ENCODE measurements at places on chromosomes 6 and 20.
A peak's percentile ranks its signal among the peaks of the same experiment; 100 is the strongest.

DNA sequence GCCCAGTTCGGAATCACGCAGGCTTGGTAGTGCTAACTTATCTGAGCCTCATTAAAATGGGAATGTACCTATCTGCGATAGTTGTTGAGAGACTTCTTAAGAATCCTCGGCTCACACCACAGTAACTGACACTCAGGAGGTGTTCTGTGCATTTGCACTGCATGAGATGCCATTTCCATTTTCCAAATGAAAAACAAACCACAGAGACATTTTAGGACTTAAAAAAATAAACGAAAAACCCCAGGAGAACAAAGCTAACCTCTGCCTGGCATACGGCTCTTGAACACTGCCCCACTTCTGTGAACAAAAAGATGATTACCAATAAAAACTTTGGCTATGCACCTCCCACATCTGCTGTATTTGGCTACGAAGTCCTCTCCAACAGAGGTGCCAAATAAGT is 37.6 kb downstream of the BEND3 start:
- DNase-seq: no peak

GRCh38 chr6:128305228-128305627 is 215.2 kb downstream of the PTPRK start:
- DNase-seq: no peak

DNA sequence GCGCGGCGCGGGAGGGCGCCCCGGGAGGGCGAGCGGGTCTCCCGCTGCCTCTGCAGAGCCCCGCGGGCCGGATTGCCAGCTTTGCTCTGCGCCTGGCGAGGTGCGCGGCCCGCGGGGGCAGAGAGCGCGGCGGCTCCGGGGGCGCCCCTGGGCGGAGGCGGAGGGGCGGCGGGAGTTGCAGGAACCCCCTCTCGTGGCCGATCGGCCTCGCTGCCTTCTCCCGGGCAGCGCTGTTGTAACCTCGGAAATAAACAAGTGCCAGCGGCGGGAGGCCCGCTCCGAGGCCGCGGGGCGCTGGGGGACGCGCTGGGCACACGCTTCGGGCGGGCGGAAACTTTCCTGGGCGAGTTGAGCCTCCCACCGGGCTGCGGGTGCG is 1.2 kb downstream of the CDH4 start:
- no peak for DNase-seq

GRCh38 chr6:104325341-104326172 is 534.2 kb downstream of the HACE1 start:
- DNase-seq: no peak

DNA sequence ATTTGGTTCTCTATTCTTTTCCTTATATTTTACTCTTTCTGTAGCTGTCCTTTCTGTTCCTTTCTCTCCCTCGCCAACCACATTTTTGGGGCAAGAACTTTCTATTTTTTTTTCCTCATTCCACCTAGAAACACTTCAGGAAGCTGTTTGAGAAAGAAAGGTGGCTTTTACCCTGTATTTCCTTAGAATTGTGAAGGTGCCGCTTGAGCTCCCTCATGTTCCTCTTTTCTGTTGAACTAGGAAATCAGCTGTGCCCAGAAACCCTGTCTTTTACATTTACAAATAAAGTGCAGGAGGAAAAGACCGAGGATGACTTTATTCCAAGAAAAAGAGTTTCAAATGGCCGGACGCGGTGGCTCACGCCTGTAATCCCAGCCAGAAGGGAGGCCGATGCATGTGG is 38.2 kb downstream of the OR2B2 start:
- no peak for DNase-seq

DNA sequence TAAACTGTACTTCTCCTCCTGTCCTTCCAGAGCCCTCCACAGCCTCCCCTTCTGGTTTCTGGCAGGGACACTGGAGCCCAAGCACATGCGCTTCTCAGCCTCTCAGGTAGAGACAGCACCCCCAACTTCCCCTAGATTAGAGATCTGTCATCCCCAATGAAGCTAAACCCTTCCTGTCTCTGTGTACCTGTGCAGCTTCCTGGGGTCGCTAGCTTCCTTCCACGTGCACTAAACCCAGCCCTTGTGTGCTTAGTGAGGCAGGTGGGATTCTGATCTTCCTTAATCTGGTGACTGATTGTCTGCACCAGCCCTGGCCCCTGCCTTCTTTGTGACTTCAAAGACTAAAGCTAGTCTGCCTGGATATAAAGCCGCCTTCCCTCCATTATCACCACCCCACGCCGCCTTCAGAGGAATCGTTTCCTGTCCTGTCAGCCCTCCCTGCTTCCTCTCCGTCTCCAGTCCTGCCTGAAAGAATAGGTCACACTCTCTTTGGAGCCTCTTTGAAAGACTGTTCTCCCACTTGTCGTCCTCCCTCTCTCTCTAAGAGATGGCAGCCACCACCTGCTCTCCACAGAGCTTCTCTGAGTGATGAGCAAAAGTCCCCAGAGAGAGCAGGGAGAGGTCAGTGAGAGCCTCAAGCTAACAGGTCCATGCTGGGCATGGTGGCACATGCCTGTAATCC is 27.5 kb downstream of the CAPN11 start:
- DNase-seq: no peak

- no peak for DNase-seq
Observed at GRCh38 chr6:80209430-80209829, 103.0 kb downstream of the BCKDHB start.

DNA sequence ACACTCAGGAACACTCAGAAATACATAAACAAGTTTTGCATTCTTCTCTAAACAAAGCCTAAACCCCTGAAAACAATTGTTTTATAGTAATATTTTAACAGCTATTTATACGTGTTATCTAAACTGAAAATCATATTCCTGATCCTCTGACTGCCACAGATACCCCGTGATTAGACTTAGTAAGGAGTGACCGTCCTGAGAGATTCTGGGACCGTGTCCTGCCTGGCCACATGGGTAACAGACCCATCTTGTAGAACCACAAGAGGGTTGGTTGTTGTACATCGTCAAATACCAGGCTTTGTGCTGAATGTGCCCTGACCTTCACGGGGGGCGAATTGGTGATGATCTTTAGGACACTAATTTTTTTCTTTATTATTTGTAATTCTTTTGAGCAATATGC is 214.4 kb downstream of the TMEM242 start:
- DNase-seq: no peak

- no peak for DNase-seq
Observed at GRCh38 chr20:62012631-62013030, 53.0 kb downstream of the TAF4 start.

- DNase-seq: no peak
Observed at GRCh38 chr20:62133051-62133845, 9.9 kb downstream of the PSMA7 start.

DNA sequence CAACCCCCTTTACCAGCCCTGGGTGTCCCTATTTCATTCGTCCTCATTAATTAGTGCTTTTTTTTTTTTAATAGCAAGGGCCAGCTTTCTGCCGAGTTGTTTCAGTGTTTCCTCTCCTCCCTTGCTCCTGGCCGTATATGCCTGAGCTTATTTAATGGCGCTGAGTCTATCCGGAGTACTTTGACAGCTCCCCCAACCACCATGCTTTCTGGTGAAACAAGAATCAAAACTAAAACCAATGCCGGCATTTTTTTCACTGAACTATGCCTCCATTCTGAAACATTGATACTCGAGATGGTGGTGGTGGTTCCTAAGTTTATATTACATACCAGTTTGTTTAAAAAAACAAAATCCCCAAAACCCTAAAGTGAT is 1.2 kb downstream of the DCBLD1 start:
- no peak for DNase-seq

DNA sequence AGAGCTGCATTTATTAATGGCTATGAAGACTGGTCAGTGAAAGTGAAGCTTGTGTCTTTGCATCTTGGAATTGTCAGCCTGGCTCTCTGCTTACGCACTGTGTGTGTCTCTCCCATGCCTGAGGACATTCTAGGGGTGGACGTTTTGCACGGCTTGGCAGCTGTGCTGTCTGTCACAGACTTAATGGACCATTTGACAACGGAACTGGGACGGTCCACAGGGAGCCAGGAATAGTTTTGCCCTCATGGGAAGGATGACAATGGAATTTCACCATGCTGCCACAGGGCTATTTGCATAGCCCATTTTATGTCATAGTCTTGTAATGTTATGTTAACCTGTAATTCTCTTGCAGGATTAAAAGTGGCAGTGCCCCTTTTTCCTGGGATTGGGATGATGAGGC is 44.7 kb downstream of the OR2B6 start:
- DNase-seq: no peak

- no peak for DNase-seq
Observed at GRCh38 chr6:168093071-168093505, 14.1 kb upstream of the FRMD1 start.

- no peak for DNase-seq
Observed at GRCh38 chr20:11891077-11891775, 26.5 kb upstream of the BTBD3 start.

DNA sequence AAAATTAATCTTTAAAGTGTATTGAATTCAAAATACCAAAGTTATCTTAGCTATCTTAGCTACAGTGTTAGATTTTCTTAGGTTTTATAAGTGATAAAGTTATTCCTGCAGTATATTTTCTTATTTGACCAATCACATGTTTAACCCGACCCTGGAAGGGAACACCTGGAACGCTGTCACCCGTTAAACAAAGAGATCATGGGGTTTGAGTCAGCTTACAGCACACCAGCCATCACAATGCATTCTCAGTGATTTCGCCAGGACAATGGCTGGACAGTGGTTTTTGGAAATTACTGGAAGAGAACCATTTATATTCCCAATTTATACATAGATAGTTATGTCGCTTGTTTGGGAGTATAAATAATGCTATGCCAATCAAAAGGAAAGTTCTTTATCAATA is 10.5 kb downstream of the C6orf118 start:
- DNase-seq: no peak

- DNase-seq: peak; percentile 15
Observed at GRCh38 chr6:169529931-169530751, 171.7 kb downstream of the WDR27 start.

- DNase-seq: no peak
Observed at GRCh38 chr20:62671765-62672164, 29.5 kb downstream of the SLCO4A1 start.

- DNase-seq: no peak
Observed at GRCh38 chr6:112407101-112407590, 60.0 kb downstream of the RFPL4B start.

DNA sequence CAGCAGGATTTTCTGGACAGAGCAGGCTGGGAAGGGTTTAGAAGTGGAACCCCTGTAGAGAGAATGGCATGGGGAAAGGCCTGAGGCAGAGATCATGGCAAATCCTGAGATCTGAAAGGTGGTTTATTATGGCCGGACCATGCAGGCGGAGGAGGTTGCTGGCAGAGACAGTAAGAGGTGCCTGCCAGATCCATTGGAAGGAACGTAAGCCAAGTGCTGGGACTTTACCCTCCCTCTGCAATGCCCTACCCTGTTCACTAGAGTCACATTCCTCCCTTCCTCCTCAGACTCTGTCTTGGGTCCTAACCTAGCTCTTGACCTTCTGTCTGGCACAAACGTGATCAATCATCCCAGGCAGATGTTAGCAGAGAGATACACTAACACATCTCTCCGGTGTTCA is 66.4 kb upstream of the SLC22A23 start:
- DNase-seq: no peak

- no peak for DNase-seq
Observed at GRCh38 chr6:15243910-15244619, 1.8 kb upstream of the JARID2 start.

GRCh38 chr6:69631552-69632346 is 165.1 kb downstream of the LMBRD1 start:
- DNase-seq: no peak

DNA sequence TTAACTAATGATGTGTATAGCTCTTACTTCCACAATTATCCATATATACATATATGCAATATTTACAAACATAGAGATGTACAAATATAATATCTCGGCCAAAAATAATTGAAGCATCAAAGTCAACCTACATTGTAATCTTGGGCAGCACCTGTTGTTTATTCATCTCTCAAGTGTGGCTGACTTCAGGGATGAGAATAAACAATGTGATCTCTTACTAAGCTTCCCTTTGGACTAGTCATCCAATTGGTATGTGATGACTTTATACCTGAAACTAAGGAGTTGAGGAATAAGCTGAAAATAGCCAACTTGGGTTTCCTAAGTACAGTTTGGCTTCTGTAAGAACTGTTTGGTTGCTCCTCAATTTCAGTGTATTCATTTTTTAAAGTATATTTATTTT is 256.6 kb downstream of the KHDC1L start:
- DNase-seq: no peak

DNA sequence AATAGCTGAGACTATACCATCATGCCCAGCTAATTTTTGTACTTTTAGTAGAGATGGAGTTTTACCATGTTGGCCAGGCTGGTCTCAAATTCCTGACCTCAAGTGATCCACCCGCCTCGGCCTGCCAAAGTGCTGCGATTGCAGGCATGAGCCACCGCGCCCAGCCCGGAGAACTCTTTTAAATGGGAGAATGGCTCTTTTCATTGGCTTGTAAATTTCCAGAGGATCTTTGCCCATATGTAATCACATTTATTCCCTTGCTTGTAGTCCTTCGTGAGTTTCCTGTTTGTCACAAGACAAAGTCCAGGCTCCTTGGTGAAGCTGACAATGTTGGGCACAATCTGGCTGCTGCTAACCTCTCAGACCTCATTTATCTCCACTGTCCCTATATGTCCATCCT is 135.1 kb downstream of the CEP57L1 start:
- DNase-seq: no peak

GRCh38 chr6:16375843-16376242 is 137.5 kb downstream of the GMPR start:
- DNase-seq: no peak

- DNase-seq: no peak
Observed at GRCh38 chr20:57650756-57651483, 30.7 kb upstream of the ZBP1 start.

DNA sequence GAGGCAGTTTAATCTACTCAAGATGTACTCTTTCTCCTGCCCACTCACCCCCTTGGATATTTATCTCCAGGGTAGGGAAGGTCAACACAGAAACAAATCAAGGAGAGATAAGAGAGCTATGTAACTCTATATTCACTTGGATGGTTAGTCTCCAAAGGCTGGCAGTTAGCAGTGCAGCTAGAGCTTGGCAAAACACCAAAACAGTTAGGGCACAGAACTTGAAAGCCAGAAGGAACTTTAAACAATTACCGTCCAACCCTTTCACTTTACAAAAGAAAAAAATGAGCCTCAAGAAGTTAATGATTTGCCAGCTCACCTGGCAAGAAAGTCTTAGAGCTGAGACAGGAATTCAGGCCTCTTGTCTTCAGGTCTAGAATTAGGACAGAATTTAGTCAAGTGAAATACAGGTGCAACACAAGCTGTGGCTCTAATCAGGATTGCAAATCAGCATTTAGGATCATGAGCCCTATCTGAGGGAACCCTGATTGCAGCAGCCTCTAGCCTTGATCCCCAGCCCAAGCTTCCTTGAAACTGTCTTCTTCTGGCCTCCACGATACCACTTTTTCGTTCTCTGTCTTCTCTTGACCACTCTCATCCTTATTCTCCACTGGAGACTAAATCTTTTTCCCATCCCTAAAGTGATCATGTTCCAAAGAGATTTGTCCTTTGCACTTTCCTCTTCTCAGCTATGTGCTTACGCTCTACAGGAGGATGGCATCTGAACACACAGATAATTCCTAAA is 14.9 kb downstream of the NEDD9 start:
- no peak for DNase-seq

- DNase-seq: no peak
Observed at GRCh38 chr20:2509468-2509781, 710 bp upstream of the ZNF343 start.

- DNase-seq: no peak
Observed at GRCh38 chr6:132062626-132063025, 111.5 kb upstream of the CCN2 start.

All from stimulated activated CD8-positive, alpha-beta memory T cell treated with anti-CD3 and anti-CD28 coated beads, Interleukin-15, amount 100 ng/mL, for 48 hours (primary cell).